ENCODE measurements at places on chromosomes 12 and 14.

DNA sequence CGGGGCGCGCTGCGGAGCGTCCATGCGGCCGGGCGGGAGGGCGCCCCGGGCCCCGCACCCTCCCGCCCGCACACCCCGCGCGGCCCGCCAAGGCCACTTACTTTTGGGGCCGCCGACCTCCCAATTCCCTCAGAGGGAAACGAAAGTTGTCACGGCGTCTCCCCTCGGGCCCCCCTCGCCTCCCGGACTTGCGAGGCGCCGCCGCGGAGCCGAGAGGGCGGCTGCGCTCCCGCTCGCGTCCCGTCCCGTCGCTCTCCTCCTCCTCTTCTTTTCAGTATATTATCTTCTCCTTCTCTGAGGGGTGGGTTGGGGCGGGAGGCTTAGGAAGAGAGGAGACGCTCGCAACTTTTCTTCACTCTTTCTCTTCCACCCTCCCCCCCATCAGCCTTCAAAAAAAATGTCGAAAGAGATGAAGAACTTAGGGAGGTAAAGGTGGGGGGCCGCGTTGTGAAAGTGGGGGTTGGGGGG, 613 bp downstream of the DUSP16 start:
- DNase-seq: peak; percentile 78

- no peak for DNase-seq
These were observed 402.6 kb downstream of the FUT8 start for GRCh38 chr14:65815127-65815526.

- DNase-seq: no peak
These were observed 157.6 kb upstream of the MDGA2 start for GRCh38 chr14:47833011-47833410.

DNA sequence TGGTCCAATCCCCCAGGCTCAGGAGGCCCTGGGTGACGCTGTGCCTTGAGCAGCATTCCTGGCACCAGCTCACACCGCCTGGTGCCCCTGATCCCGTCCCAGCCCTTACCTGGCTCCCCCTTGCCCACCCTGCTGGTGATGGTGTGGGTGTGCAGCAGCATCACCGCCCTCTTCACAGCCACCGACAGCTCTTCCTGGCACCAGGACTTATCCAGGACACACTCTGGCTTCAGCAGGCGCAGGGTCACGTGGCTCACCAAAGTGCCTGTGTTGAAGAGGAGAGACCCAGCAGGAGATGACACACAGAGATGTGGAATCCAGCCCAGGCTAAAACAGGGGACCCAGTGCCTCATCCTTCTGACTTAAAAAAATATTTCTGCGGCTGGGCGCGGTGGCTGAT, 36.2 kb downstream of the GCN1 start:
- DNase-seq: no peak

- DNase-seq: no peak
These were observed 2.0 kb downstream of the SYNE3 start for GRCh38 chr14:95514131-95515079.

- DNase-seq: no peak
These were observed 49.3 kb downstream of the GCH1 start for GRCh38 chr14:54853339-54853738.

DNA sequence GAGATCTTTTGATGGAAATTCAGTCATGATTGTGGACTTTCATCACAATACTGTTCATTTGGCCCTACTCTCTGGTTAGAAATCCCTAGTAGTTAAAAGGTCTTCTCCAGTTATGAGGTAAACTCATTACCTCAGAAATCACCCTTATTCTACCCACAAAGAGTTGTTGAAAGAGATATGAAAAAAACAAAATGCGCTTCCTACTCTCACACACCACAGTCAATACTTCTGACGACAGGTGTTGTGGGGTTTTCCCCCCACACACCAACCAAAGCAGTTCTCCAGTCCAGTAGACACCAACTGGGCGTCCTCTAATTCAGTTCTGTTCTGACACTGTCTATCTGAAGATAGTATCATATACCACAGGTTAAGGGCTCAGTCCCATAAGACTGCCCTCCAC, 54.9 kb downstream of the TRMT5 start:
- no peak for DNase-seq

- DNase-seq: no peak
These were observed 29.7 kb downstream of the FRMD6 start for GRCh38 chr14:51681411-51681810.

DNA sequence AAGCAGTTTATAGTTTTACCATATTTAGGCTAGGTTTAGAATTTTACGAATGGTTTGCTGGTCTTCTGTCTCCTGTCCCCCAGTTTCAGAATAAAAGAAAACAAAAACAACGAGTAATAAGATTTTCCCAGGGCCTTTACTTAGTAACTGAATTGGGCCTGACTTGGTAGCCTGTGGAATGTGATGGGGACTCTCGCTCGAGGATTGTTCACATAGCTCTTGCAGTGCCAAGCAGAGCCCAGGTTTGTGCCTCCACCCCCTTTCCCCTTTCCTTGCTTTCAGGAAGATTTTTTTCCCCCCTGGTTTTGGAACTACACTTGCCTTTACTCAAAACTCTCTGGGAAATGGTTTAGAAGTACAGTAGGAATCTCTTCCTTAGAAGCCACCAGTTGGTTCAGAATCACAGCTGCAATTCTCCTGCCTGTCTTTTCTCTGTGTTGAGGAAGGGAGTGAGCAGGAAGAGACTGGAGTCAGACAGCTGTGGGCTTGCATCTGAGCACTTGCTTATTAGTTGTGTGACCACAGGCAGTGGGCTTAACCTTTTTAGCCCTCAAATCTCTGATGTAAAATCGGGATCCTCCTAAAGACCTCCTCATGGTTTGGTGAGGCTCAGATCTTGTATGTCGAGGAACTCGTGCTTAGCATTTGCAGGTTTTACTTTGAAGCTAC, 501.2 kb downstream of the PCNX1 start:
- peak; percentile 27 for DNase-seq

DNA sequence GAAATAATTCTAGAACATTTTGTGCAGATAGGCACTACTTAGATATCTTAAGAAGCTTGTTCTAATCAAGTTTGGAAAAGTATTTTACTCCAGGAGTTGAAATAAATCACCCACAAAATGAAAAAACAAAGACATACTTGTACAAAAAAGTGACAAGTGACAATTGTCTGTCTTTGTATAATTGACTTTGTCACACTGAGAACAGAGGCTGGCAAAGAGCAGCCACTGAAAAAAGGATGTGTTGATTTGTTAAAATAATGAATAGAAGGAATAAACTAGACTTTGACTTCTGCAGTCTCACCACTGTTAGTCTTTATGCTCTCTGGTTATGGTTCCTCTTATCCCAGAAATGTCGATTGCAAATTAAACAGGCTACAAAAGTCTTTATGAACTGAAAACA, 77.6 kb downstream of the PTPRR start:
- no peak for DNase-seq

- DNase-seq: no peak
These were observed 26.2 kb upstream of the KTN1 start for GRCh38 chr14:55553791-55554190.

- DNase-seq: no peak
These were observed 5.0 kb downstream of the LUM start for GRCh38 chr12:91106283-91106682.

GRCh38 chr14:93057586-93058280, 58.0 kb downstream of the ITPK1 start:
- DNase-seq: no peak

- no peak for DNase-seq
These were observed 44.1 kb downstream of the SETD3 start for GRCh38 chr14:99436247-99437180.

- no peak for DNase-seq
These were observed 55.2 kb upstream of the CDKL1 start for GRCh38 chr14:50451854-50452253.

- no peak for DNase-seq
These were observed 39.8 kb downstream of the TMPRSS12 start for GRCh38 chr12:50882563-50882962.

- DNase-seq: no peak
These were observed 67.2 kb downstream of the CCDC88C start for GRCh38 chr14:91350483-91350812.

DNA sequence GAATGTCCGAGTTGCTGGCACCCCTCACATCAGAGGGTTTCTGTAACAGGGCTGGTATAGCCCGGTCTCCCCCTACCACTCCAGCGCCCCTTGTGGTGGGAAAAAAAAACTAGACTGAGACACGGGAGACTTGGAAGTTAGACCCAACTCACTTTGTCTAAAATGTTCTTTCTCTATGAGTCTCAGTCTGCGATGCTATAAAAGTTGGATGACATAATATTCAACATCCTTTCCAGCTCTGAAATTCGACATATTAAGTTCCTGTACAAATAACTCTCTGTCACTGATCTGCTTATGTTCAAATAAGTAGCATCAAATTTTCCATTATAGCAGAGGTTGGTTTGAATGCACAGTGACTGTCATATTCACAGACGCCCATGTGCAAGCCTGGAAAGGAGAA, 25.7 kb upstream of the TC2N start:
- DNase-seq: peak; percentile 71

GRCh38 chr12:6323340-6323994, 13.0 kb downstream of the PLEKHG6 start:
- peak; percentile 81 for DNase-seq

GRCh38 chr12:46506198-46506597, 133.6 kb upstream of the SLC38A2 start:
- no peak for DNase-seq

GRCh38 chr12:70044167-70044566, 199.1 kb upstream of the CNOT2 start:
- no peak for DNase-seq
